ENCODE measurements at places on chromosomes 11 and 22.

- DNase-seq = no peak
Observed at GRCh38 chr11:126776119-126776518, 224.5 kb downstream of the KIRREL3 start.

DNA sequence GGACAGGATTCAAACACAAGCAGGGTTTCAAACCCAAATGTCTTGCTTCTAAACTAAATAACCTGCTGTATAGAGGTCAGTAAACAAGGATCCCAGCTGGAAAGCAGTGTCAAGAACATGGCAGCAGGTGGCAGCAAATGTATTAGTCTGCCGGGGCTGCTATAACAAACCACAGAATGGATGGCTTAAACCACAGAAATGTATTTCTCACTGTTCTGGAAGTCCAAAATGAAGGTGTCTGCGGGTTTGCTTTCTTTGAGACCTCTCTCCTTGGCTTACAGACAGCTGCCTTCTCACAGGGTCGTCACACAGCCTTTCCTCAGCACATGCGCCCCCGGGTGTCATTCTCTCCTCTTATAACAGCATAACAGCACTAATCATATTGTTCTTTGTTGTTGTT, 65.1 kb upstream of the LRRC55 start:
- peak; percentile 54 for DNase-seq

- peak; percentile 49 for DNase-seq
Observed at GRCh38 chr11:67364783-67365722, 8.3 kb downstream of the CLCF1 start.

GRCh38 chr11:102177126-102177525, 66.9 kb downstream of the YAP1 start:
- no peak for DNase-seq

DNA sequence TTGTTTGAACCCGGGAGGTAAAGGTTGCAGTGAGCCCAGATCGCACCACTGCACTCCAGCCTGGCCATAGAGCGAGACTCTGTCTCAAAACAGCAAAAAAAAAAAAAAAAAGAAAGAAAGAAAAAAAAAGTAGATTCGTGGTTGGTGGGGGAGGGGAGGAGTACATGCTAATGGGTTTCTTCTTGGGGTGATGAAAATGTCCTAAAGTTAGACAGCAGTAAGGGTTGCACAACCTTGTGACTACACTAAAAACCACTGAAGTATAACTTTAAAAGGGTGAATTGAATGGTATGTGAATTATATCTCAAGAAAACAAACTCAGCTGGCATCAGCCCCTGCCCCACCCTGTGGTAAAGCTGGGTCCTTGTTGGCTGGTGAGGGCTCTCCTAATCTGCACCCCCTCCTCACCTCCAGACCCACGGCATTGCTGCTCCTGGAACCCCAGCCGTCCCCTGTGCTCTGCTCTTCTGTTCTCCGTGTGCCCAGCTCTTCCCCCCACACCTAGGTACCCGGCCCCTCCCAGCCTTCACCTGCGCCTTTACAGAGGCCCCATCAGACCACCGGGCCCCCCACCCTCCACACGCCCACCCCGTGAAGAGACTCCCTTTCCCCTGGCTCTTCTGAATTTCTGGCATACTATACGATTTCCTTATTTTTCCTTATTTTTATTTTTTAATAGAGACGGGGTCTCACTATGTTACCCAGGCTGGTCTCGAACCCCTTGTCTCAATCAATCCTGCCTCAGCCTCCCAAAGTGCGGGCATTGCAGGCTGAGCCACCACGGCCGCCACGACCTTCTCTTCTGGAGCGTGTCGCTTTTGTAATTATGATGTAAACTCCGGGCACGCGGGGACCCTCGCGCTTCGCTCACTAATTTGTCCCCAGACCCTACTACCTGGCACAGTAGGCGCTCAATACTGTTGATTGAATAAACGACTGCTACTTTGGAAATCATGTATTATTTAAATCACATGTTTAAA, 924 bp upstream of the FADD start:
- no peak for DNase-seq

GRCh38 chr22:48794906-48795305, 1032.8 kb downstream of the BRD1 start:
- no peak for DNase-seq

GRCh38 chr11:66569076-66569475, 670 bp upstream of the CTSF start:
- DNase-seq = no peak

- DNase-seq = no peak
Observed at GRCh38 chr11:108466405-108466804, 924 bp downstream of the C11orf65 start.

GRCh38 chr11:30545507-30545906, 40.6 kb downstream of the MPPED2 start:
- DNase-seq = no peak

DNA sequence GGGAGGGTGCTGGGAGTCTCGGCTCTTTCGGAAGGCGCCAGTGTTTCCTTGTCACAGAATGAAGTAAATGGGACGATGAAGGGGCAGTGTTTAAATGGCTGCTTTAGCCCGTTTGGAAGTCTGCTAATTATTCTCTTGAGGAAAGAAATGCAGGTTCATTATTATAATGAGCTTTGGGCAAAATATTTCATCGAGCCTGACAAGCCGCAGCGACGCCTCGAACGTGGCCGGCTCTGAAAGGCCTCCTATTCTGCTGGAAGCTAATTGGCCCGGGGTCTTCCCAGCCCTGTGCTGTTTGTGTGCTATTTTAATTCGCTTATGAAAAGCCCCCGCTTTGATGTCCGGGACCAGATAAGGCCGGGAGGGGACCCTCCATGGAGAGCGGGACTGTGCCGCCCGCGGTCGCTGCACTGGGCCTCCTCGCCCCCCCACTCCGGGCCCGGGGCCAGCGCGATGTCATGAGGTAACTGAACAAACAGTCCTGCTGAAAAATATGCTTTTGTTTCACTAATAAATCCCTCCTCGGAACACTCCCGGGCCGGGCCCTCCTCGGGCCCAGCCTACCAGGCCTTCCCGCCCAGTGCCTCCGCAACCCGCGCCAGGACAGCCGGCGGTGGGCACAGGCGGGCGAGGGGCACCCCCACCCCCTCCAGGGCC, 78.4 kb downstream of the CDKN1C start:
- no peak for DNase-seq

DNA sequence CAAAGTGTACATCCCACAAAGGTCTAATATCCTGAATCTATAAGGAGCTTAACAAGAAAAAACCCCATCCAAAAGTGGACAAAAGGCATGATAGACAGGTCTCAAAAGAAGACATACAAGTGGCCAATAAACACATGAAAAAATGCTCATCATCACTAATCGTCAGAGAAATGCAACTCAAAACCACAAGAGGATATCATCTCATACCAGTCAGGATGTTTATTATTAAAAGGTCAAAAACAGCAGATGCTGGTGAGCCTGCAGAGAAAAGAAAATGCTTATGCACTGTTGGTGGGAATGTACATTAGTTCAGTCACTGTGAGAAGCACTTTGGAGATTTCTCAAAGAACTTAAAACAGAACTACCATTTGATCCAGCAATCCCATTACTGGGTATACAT, 12.7 kb downstream of the LGALS12 start:
- DNase-seq = peak; percentile 63

- DNase-seq = peak; percentile 38
Observed at GRCh38 chr11:9662273-9662672, 1.6 kb upstream of the SWAP70 start.

DNA sequence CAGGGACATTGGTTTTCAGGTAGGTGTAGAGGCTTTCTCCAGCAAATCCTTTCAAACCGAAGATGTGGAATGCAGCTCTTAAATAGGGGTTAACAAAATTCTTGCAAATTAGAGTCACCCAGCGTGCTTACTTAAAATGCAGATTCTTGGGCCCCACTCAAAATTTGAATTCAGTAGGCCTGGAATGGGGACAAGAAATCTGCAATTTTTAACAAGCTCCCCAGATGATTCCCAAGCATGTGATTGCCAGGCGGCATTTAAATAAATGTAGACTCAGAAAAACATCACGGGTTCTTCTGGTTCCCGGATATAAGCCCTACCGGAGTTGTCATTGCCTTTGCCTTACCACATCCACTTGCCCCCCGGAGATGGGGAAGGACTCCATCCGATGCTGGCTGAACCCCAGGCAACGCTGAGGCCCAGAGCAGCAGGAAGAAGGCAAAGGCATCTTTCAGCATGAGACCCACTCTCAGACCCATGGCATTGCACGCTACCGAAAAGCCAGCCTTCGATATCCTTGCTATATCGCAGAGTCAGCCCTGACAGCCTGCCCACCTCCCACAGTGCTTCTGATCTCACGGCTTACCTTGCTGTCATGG, 134.2 kb downstream of the DSCAML1 start:
- DNase-seq = no peak

- no peak for DNase-seq
Observed at GRCh38 chr11:114610984-114611944, 15.7 kb upstream of the NXPE4 start.

- no peak for DNase-seq
Observed at GRCh38 chr22:26295563-26296126, 126.4 kb downstream of the SEZ6L start.

- DNase-seq = no peak
Observed at GRCh38 chr11:30260813-30261212, 30.0 kb downstream of the FSHB start.

DNA sequence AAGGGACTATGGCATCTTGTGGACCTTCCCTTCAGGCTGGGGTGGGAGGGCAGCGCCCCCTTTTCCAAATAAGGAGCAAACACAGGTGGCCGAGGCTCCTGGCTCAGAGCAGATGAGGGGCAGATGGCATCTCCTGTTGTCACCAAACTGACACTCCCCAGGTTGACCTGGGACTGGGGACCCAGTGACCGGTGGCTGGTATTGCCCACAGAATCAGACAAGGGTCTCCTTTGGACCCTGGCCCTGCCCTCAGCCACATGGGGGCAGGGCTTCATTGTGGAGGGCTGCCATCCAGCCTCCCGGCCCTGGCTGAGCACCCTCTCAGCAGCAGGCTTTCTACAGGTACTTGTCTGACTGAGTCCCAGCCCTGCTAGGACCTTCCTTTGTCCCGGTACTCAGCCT, 842 bp upstream of the SIGIRR start:
- DNase-seq = no peak

DNA sequence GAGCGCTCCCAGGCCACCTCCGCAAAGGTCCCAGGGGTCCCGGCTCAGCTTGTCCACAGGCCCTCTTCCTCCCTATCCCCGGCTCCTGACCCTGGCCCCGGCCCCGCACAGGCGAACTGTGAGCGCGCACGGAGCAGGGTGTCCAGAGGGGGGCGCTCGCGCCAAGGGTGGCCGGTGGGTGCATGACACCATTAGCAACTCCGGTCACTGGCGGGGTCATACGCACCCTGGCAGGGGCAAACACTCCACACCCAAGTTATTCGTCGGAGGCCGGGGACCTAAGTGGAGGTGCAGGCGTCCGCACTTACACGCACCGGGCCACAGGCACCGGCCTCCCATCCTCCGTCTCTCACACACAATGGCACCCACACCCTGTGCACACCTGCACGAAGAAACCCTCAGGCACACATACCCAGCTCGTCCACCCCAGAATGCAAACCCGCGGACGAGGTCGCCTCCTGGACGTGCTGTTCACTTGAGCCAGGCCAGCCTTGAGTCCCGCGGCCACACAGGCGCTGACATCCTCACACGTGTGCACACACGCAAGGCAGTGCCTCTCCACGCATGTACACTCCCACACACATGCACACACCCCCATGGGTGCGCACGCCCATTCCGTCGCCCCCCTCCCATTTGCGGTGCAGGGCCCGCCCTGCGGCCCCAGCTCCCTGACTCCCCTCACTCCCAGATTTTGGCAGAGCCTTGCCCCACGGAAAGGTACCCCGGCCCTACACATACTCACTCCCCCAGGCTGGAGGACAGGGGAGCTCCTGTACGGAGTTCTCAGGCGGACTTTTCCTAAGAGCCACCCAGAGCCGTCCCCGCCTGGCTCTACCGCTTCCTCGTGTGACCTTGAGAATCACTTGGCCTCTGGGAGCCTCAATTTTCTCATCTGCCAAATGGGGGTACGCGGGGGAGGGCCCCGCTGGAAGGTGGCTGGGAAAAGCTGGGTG, at the start of gene RASGRP2:
Gene RASGRP2, minus strand, starts transcription at position 552 of the 953 bp plus-strand sequence. CDS start 1,276 bp downstream, outside the sequence.
- peak; percentile 82 for DNase-seq

- DNase-seq = no peak
Observed at GRCh38 chr11:79274636-79275331, 166.0 kb downstream of the TENM4 start.

DNA sequence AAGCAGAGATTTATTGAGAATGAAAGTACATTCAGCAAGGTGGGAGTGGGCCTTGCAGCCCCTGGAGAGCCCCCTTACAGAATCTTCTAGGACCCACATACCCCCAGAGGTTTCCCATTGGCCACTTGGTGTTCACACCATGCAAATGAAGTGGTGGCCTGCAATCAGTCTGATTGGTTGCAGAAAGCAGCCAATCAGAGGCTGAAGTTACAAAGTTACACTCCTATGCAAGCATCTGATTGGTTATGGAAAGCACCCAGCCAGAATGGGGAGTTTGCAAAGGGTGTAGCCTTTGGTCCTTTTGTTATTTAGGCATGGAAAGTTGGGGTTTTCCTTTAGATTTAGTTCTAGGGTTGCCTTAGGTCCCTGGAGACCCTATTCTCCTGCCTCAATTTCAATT, 34.9 kb downstream of the UVRAG start:
- no peak for DNase-seq

DNA sequence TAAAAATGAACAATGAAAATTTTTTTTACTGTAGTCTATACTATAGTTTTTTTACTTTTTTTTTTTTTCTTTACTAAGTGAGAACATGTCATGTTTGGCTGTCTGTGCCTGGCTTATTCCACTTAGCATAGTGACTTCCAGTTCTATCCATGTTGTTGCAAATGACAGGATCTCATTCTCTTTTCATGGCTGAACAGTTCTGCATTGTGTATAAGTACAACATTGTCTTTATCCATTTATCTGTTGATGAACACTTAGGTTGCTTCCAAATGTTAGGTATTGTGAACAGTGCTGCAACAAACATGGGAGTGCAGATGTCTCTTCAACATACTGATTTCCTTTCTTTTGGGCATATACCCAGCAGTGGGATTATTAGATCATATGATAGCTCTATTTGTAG, 88.1 kb upstream of the CCDC90B start:
- no peak for DNase-seq

DNA sequence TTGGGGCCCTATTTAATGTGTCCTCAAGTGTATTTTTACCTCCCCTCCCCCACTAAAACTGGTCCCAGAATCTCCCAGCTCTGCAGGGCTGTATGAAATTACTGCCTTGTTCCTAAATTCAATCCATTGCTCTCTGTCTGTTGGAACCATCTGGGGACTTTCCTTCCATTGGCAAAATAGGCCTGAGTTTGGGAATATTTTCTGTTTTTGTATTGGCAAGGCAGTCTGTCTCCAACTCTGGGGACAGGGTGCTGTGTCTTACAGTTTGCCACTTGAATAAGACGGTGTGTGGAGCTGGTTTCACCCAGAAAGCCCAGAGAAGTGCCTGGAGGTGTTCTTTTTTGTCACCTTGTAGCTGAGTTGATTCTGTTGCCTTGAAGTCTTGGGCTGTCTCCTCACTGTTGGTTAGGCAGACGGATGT, 1.3 kb downstream of the PACS1 start:
- peak; percentile 33 for DNase-seq
